NCI-H187 (cell line): ENCODE measurements at places on chromosomes 11 and 22.

DNA sequence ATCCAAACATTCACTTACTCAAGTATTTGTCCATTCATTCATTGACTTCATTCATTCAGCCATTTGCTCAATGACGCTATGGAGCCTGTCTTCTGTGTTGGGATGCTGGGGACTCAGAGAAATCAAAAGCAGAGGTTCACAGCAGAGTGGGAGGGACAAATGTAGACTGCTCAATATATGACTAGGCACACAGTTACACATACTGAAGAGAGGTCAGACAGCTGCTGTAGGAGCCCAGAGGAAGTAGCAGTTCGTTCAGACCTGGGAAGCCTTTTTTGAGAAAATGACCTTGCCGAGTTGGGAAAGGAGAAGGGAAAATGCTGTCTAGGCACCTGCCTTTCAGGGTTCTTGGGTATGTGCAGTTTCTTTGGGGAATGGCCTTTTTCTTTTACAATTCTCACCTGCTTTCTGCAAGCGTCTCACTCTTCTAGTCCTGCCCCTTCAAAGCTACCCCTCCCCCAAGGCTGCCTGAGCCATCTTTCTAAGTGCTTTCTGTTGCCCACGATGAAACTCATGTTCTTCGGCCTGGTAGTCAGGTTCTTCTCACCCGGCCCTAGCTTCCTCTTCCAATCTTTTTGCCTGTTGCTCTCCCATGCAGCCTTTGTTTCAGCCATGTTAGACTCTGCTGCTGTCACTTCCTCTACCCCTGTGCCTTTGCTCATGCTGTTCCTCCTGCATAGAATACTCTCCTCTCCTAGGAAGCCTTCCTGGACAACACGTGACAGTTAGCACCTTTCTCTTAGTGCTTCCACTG lies 4.2 kb upstream of the UVRAG start:
- no peak for DNase-seq

- DNase-seq = no peak
Observed at GRCh38 chr11:94141511-94142307, 13.1 kb downstream of the PANX1 start.

GRCh38 chr11:68693484-68693882 lies 9.1 kb downstream of the GAL start:
- no peak for DNase-seq

GRCh38 chr22:26811647-26811992 lies 154.2 kb downstream of the MIAT start:
- DNase-seq = no peak

DNA sequence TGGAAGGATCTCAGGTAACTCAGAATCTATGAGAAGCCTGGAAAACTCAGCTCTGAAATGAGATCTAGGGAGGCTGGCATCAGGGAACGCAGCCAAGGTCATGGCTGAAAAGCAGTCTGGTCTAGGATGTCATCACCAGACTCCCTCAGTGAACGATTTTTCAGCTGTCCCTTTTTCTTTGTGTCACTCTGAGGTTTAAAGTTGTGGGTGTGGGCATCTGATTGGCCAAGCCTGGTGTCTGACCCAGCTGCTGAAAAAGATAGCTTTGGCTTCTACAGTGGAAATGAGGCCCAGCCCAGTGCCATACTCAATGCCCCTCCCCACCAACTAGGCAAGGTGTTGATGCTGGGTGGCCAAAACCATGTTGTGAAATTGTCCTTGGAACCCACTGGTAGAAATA lies 14.5 kb downstream of the RPS3 start:
- DNase-seq = no peak

DNA sequence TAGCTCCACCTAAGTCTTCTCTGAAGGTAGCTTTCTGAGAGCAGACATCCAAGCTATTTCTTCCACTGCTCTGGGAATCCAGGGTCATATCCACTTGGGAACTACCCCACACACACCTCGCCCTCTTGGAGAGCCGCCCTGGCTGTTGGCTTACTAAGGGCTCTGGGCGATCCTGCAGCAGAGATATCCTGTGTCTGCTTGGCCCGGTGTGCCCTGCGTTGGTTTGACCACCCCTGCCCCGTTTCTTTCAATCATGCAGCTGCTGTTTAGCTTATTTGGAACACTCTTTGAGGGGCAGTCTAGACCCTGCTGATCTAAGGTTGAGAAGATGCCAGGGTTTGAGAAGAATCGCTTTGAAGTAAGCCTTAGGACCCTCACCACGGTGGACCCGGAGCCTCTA lies 17.4 kb upstream of the SCUBE1 start:
- no peak for DNase-seq

GRCh38 chr22:47053726-47054141 lies 291.3 kb downstream of the TBC1D22A start:
- DNase-seq = no peak

GRCh38 chr11:123233280-123233974 lies 38.4 kb upstream of the CLMP start:
- no peak for DNase-seq

GRCh38 chr11:75203138-75203537 lies 37.4 kb upstream of the TPBGL start:
- DNase-seq = no peak

DNA sequence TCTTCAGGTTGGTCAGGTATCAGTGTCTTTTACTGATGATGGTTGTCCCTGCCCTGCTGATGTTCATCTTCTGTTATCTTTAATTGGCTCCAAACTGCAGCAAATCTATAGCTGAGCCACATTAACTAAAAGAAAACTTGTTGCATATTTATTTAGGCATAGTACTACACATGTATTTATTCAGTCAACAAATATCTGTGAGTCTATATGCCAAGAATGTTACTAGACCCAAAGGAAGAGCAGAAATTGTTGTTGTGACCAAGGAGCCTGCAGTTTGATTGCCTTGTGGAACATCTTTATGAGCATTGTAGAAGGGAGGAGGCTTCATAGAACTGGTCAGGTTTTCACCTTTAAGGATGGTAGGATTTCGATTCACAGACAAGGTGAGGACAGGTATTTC lies 10.1 kb downstream of the BMAL1 start:
- DNase-seq = no peak

GRCh38 chr11:64305691-64306562 lies 603 bp downstream of the ESRRA start:
- DNase-seq = no peak

- DNase-seq = no peak
Observed at GRCh38 chr11:75721852-75722668, 4.4 kb downstream of the MOGAT2 start.

GRCh38 chr11:73972620-73973449 lies 9.8 kb downstream of the UCP2 start:
- no peak for DNase-seq

- DNase-seq = no peak
Observed at GRCh38 chr11:73520353-73521061, 77.4 kb downstream of the FAM168A start.
